ENCODE measurements at places on chromosomes 7 and 10. TPM values are rescaled to one million over a fixed set of nuclear protein-coding genes. Genes with fewer than 3 reads are reported as not detected.

Gene SFRP4
- 65.8 TPM for total RNA-seq

Gene ASCC1
- total RNA-seq: 17.7 TPM

Gene AZGP1
- total RNA-seq: 0.30 TPM

Gene GPNMB
- 507 TPM for total RNA-seq

Gene IFIT2
- total RNA-seq: 6.4 TPM

Gene NT5C3A
- 16.3 TPM for total RNA-seq

Gene INSIG1
- total RNA-seq: 45.3 TPM
